Transverse colon (tissue), 4 donors: ENCODE measurements at places on chromosomes 3 and 15. TPM values are rescaled to one million over a fixed set of nuclear protein-coding genes. Genes with fewer than 3 reads are reported as not detected.

Gene PEAK1
- total RNA-seq, result 64.6 TPM

Gene STRC
- 0.41 TPM for total RNA-seq

Gene TMEM212
- not detected for total RNA-seq

Gene EHHADH
- total RNA-seq, result 11.2 TPM

Gene CP
- total RNA-seq, result not detected

Gene MYZAP
- 8.2 TPM for total RNA-seq

Gene HESX1
- not detected for total RNA-seq

Gene SPINT1
- 285 TPM for total RNA-seq

Gene TRIM42
- not detected for total RNA-seq

Gene DNAJA4
- 44.5 TPM for total RNA-seq

Gene MEGF11
- not detected for total RNA-seq

Gene MST1
- total RNA-seq, result 15.2 TPM

Gene MUSTN1
- 16.8 TPM for total RNA-seq

Gene HDC
- 0.64 TPM for total RNA-seq

Gene CCDC51
- total RNA-seq, result 2.8 TPM

Gene A4GNT
- total RNA-seq, result not detected

Gene PRSS50
- not detected for total RNA-seq

Gene HTR3E
- total RNA-seq, result 0.80 TPM

Gene PLS1
- total RNA-seq, result 58.7 TPM

Gene RUVBL1
- 1.4 TPM for total RNA-seq

Gene C3orf20
- total RNA-seq, result not detected

Gene CHRNA7
- total RNA-seq, result 10.2 TPM

Gene RCCD1
- total RNA-seq, result 13.1 TPM

Gene CYP19A1
- not detected for total RNA-seq

Gene LIPH
- 115 TPM for total RNA-seq

Gene PLA2G4D
- not detected for total RNA-seq

Gene PIF1
- total RNA-seq, result 49.8 TPM

Gene DNASE1L3
- 3.5 TPM for total RNA-seq

Gene HRG
- total RNA-seq, result not detected

Gene HOMER2
- total RNA-seq, result 25.1 TPM

Gene SLC28A1
- total RNA-seq, result not detected

Gene FAM107A
- 15.0 TPM for total RNA-seq

Gene TERC
- 225 TPM for total RNA-seq

Gene ISG20
- 38.2 TPM for total RNA-seq
